ENCODE measurements at places on chromosomes 5 and 9.

DNA sequence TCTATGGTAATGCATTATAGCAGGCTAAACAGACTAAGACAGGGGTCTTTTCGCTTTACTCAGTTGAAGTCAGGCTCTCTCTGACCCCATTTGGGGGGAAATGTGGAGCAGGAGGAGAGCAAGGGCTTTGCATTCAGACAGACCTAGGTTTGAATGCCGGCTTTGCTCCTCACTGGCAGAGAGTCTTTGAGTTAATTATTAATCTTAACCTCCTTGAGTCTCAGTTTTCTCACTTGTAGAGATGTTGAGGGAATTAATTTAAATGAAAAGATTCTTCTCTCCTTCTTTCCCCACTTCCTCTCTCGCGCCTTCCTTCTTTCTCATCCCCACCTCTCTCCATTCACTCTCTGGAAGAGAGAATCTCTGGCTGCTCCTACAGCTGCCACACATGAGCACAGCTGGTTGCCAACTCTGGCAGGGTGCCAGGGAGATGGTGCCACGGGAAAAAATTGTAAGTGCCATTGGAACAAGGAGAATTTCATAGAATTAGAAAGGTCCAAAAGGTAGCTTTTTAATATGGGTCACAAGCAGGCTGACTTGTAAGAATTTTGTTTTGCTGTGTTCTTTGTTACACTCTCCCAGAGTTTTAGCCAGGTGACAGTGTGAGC lies 25.2 kb upstream of the GLRA1 start:
- DNase-seq: no peak

GRCh38 chr9:130043654-130044623 lies 950 bp upstream of the FNBP1 start:
- no peak for DNase-seq

- no peak for DNase-seq
Measured at GRCh38 chr5:107680099-107680498, 9.4 kb upstream of the EFNA5 start.

- DNase-seq: peak; percentile 13
Measured at GRCh38 chr5:168947212-168947868, 353.6 kb downstream of the SLIT3 start.

DNA sequence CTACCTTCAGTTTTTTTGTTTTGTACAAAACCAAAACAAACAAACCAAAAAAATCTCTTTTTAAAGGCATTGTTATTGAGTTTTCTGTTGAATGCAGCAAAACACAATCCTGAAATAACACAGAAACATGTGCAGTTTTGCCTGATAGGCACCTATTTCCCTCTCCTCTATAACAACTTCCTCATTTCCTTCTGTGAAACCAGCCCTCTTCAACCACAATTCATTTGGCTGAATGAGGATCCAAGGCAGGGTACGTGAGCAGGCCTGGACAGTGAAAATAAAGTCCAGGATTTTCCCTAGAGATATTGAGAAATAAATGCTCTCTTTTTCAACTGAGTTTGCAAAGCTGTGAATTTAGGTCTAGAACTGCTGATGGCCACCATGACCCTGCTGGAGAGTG lies 134.8 kb upstream of the LARP1 start:
- DNase-seq: no peak

- DNase-seq: peak; percentile 50
Measured at GRCh38 chr9:95750725-95751519, 124.6 kb upstream of the ERCC6L2 start.

DNA sequence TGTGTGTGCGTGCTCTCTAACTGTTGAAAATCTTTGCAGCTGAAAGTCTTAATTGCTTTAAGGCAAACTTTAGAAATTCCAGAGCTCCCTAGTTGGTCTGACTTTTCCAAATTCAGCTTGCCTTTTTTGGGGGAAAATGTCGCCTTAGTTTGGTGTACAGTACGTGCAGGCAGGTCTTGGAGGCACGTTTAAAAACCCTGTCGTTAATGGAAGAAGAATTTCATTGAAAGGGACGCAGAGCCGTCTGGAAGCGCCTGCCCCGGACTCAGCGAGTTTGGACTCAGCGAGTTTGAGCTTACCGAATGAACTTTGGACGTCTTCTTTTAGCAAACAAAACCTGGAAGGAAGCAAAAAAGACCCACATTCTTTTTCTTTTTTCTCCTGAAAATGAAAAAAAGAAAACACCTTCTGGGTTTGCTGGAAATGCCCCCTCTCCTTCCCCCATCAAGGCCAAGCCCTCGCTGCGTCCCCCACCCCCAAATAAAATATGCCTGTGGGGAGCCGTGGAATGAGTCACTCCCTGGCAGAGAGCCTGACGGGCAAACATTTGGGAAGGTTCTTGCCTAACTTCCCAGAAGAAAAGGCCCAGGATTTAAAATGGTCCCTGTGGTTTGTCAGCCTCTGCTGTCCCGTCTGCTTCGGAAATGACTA lies 1.5 kb downstream of the NEK6 start:
- no peak for DNase-seq

DNA sequence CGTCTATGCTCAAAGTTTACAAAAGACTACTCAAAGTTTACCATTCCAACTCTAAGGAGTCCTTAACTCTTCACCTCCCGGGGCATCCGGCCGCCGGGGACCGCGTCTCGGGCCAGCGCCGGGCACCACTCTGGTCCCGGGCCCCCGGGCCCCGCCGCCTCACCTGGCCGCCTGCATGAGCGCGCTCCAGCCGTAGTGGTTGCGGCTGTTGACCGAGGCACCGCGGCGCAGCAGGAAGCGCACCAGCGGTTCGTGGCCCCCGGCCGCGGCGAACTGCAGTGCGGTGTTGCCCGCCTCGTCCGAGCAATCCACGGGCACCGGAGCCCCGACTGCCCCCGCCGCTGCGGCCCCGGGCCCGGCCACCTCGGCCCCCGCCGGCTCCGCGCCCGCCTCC lies 388 bp downstream of the ANKS6 start:
- DNase-seq: no peak

GRCh38 chr9:72533322-72533721 lies 11.9 kb downstream of the TMC1 start:
- DNase-seq: no peak

- no peak for DNase-seq
Measured at GRCh38 chr9:87663556-87663955, 62.4 kb upstream of the CTSL start.

DNA sequence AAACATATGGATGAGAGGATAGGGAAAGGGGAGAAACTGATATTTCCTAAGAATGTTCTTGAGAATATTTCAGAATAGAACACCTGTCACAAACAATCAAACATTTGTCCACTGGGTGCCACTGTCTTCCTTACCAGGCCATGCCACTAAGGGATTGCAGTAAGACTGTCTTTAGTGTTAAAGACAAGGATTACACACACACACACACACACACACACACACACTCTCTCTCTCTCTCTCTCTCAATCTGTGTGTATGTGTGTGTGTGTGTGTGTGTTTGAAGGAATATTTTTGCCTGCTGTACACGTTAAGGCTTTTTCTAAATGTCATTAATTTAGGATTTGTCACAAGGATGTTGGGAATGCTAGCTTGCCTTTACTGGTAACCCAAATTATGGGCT lies 54.4 kb downstream of the CCDC192 start:
- DNase-seq: peak; percentile 33

DNA sequence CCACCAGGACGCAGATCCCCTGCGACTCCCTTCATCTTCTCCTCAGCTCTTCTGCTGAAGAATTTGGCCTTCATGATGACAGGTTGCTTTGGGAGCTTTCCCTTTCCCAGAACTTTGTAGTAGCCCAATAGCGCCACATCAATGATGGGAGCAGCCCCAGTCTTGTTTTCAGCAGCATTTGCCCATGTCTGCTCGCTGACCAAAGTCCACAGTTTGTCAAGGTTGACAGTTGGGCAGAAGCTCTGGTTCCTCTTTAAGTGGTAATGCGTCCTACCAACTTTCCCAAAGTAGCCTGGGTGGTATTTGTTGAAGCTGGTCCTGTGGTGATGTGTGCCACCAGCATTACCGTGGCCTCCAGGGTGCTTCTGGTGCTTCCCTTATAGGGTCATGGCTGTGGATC lies 62.2 kb downstream of the GCNT4 start:
- DNase-seq: no peak

DNA sequence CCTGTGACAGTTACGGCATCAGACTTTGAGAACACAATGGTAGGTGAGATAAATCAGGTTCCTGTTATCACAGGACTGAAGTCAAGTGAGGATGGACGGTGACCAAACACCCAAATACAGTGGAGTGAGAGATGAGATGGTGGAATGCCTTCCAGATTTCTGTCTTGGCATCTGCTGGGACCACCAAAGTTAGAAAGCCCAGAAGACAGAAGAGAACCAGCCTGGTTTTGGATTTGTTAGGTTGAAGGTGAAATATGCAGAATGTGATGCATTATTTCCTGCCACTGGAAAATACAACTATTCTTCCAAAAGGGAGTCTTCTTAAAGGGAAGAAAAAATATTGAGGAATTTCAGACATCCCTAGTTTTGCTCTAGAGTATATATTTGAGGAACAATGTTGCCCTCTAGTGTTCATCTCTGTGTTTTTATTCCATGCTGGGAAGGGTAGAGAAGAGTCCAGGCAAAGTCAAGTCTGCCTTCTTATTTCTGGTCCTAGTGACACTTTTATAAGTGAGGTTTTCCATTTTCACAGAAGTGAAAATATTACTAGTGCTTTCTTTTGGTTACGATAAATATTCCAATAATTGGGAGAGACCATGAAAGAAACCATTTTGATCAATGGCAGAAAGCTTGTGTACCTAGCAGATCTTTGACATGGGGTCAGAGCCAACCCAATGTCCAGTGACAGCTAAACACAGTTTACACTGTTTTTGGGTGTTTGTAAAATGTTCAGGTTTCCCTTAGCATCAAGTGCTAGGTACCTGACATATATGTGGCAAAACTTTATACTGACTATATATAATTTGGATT lies 142.3 kb upstream of the ANKH start:
- peak; percentile 52 for DNase-seq

DNA sequence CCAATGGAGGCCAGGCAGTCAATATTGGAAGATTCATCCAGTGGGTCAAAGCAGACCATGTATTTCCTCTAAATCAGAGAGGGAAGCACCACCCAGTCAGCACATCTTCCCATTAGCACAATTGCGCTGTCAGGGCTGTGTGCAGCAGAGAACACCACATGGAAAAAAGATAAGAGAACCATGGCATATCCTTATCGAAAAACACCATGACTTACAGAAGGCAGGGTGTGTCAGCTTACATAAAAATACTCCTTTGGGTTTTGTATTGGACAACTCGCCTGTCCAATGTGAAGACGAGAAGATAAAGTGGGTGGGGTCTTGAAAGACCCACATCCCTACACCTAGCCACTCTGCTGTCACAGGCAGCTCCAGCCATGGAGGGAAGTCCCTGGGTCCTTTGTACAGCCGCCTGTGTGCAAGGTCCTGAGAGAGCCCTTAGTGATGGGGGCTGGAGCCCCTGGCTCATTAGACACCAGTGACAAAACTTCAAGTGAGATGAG lies 71.9 kb upstream of the SPATA31E1 start:
- no peak for DNase-seq

DNA sequence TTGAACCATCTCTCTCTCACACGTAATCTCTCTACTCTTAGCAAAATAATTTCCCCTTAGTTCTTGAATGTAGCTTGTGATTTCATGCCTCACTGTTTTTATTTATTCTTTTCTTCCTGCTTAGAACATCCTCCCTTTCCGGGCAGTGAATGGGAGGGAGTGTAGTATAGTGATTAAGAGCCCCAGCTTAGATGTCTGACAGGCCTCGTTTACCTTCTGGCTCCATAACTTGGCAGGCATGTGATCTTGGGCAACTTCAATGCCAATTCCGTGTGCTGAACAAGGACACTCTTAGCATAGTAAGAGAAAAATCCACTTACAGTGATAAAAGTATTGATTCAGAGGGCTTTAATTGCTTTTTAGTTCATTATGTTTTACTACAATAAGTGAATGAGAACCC lies 96.3 kb upstream of the TNPO1 start:
- no peak for DNase-seq

All from CD4-positive, alpha-beta T cell treated with Interleukin-10 for 1 hour (primary cell).